Pancreas (tissue), 10 donors: ENCODE measurements at places on chromosomes 3 and 15.

GRCh38 chr3:62323241-62323640 is 50.1 kb downstream of the FEZF2 start:
- DNase-seq = no peak
- peaks cover 3% of the 10 kb centered on the region for H3K4me1 ChIP-seq
- H3K27me3 ChIP-seq = no peaks in the 10 kb centered on the region
- H3K27ac ChIP-seq = no peak overlapping the region
- no peak overlapping the region for H3K4me3 ChIP-seq

- H3K4me3 ChIP-seq = no peak overlapping the region
- H3K4me1 ChIP-seq = no peaks in the 10 kb centered on the region
- no peak for DNase-seq
- H3K27ac ChIP-seq = no peak overlapping the region
- no peaks in the 10 kb centered on the region for H3K36me3 ChIP-seq
Observed at GRCh38 chr15:72339777-72340177, 19.8 kb upstream of the CELF6 start.

- H3K27me3 ChIP-seq = no peaks in the 10 kb centered on the region
- no peaks in the 10 kb centered on the region for H3K36me3 ChIP-seq
- H3K4me3 ChIP-seq = no peak overlapping the region
Observed at GRCh38 chr3:180530276-180530675, 71.7 kb upstream of the TTC14 start.

GRCh38 chr3:130901463-130902204 is 7.8 kb downstream of the ATP2C1 start:
- H3K27ac ChIP-seq = no peak overlapping the region
- no peaks in the 10 kb centered on the region for H3K27me3 ChIP-seq
- H3K4me1 ChIP-seq = no peaks in the 10 kb centered on the region
- DNase-seq = no peak
- no peak overlapping the region for H3K4me3 ChIP-seq

- H3K36me3 ChIP-seq = no peaks in the 10 kb centered on the region
- no peak overlapping the region for H3K4me3 ChIP-seq
- H3K4me1 ChIP-seq = no peaks in the 10 kb centered on the region
- H3K27me3 ChIP-seq = no peaks in the 10 kb centered on the region
- no peak for DNase-seq
- H3K27ac ChIP-seq = no peak overlapping the region
Observed at GRCh38 chr3:42442640-42443039, 32.2 kb upstream of the LYZL4 start.

GRCh38 chr3:170809007-170809974 is 60.7 kb downstream of the RPL22L1 start:
- no peaks in the 10 kb centered on the region for H3K27me3 ChIP-seq
- no peaks in the 10 kb centered on the region for H3K36me3 ChIP-seq
- H3K4me3 ChIP-seq = no peak overlapping the region
- DNase-seq = no peak
- no peak overlapping the region for H3K27ac ChIP-seq

DNA sequence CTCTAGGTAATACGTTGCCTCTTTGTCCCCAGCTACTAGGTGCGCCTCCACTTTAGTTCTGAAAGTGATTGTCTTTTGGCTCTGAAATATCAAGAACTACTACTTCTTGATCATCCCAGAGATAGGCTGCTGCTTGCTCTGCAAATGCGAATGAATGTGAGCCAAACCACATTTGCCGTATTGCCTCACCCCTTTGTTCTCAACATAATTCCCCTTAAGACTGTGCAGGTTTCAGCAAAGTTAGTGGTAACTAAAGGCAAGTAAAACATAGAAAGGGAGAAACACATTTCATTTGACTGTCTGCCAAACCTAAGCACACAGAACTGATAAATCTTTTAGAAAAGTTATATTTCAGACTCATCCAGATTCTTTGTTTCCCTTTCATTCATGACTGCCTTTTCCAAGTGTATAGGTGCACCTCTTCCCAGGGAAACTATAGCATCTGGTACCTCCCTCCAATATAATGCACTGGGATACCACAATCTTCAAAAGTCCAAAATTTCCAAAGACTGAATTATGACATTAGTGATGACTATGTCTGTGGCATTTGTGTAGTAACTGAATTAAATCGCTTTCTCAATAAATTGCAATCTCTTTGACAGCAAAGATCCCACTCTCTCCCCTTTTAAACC is 720.6 kb upstream of the CBLB start:
- no peak overlapping the region for H3K4me3 ChIP-seq
- no peaks in the 10 kb centered on the region for H3K36me3 ChIP-seq
- DNase-seq = no peak
- H3K4me1 ChIP-seq = no peaks in the 10 kb centered on the region

DNA sequence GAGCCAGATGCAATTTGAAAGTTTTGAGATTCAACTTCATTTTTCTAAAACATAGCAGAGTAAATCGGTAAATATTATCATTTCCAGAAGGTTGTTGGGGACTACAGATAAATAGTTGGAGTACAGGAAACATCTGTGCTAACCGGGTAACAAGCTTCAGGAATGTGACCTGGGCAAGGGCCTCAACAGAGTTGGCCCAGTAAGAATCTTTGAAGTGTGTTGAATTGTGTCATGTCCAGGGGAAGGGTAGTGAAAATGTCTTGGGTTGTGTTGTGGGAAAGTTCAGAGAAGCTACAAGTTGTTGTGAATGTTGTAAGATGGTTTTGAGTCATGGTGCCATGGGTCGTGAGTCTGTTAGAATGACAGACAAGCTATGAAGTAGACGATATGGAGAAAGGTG is 35.7 kb downstream of the SQOR start:
- H3K4me3 ChIP-seq = no peak overlapping the region
- H3K4me1 ChIP-seq = no peaks in the 10 kb centered on the region
- no peaks in the 10 kb centered on the region for H3K27me3 ChIP-seq
- H3K27ac ChIP-seq = no peak overlapping the region

GRCh38 chr3:160001850-160002623 is 13.4 kb downstream of the IL12A start:
- H3K4me1 ChIP-seq = no peaks in the 10 kb centered on the region
- no peaks in the 10 kb centered on the region for H3K27me3 ChIP-seq
- no peak overlapping the region for H3K27ac ChIP-seq
- DNase-seq = no peak
- H3K4me3 ChIP-seq = no peak overlapping the region
- H3K36me3 ChIP-seq = no peaks in the 10 kb centered on the region

DNA sequence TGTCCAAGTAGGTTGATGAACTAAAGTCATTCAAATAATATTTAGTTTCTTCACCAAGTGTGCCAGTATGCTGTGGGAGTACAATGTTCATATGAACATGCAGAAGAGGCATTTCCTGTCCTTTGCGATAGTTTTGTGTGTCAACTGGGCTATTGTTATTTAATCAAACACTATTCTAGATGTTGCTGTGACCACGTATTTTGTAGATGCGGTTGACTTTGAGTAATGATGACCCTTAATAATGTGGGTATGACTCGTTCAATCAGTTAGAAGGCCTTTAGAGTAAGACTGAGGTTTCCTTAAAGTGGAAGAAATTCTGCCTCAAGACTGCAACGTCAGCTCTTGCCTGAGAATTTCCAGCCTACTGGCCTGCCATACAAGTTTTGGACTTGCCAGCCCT is 470.7 kb upstream of the CBLB start:
- H3K4me3 ChIP-seq = no peak overlapping the region
- H3K27ac ChIP-seq = no peak overlapping the region
- no peaks in the 10 kb centered on the region for H3K27me3 ChIP-seq
- no peaks in the 10 kb centered on the region for H3K36me3 ChIP-seq
- H3K4me1 ChIP-seq = no peaks in the 10 kb centered on the region
- DNase-seq = no peak

DNA sequence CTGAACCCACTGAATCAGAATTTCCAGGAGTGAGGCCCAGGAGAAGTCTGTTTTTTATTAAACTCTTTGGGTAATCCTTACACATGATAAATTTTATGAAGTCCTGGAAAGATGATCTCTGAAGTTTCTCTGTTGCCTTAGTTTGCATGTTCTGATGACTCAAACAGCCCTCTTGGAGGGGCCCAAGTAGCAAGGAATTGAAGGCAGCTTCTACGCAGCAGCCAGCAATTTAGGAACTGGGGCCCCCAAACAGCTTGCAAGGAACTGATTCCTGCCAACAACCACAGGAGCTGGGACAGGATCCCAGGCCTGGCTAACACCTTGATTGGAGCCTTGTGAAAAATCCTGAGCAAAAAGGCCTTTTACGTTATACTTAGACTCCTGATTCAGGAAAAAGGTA is 5.4 kb upstream of the ACP3 start:
- DNase-seq = no peak
- H3K27ac ChIP-seq = no peak overlapping the region
- H3K27me3 ChIP-seq = no peaks in the 10 kb centered on the region
- H3K4me1 ChIP-seq = peaks cover 6% of the 10 kb centered on the region
- H3K4me3 ChIP-seq = no peak overlapping the region

GRCh38 chr15:39084674-39085530 is 496.0 kb upstream of the THBS1 start:
- no peaks in the 10 kb centered on the region for H3K4me1 ChIP-seq
- no peaks in the 10 kb centered on the region for H3K36me3 ChIP-seq
- no peaks in the 10 kb centered on the region for H3K27me3 ChIP-seq
- H3K27ac ChIP-seq = no peak overlapping the region

GRCh38 chr3:156743859-156744258 is 69.5 kb downstream of the TIPARP start:
- H3K4me3 ChIP-seq = no peak overlapping the region
- H3K27me3 ChIP-seq = no peaks in the 10 kb centered on the region
- H3K36me3 ChIP-seq = no peaks in the 10 kb centered on the region
- no peak for DNase-seq
- H3K4me1 ChIP-seq = no peaks in the 10 kb centered on the region
